ENCODE measurements at places on chromosomes 13 and 19.

GRCh38 chr13:79034341-79034740 is 371.7 kb downstream of the RBM26 start:
- DNase-seq = no peak

- DNase-seq = no peak
Measured at GRCh38 chr19:47093841-47094240, 19.7 kb downstream of the ZC3H4 start.

- DNase-seq = peak; percentile 79
Measured at GRCh38 chr19:11496391-11497163, 9.1 kb downstream of the ZNF653 start.

DNA sequence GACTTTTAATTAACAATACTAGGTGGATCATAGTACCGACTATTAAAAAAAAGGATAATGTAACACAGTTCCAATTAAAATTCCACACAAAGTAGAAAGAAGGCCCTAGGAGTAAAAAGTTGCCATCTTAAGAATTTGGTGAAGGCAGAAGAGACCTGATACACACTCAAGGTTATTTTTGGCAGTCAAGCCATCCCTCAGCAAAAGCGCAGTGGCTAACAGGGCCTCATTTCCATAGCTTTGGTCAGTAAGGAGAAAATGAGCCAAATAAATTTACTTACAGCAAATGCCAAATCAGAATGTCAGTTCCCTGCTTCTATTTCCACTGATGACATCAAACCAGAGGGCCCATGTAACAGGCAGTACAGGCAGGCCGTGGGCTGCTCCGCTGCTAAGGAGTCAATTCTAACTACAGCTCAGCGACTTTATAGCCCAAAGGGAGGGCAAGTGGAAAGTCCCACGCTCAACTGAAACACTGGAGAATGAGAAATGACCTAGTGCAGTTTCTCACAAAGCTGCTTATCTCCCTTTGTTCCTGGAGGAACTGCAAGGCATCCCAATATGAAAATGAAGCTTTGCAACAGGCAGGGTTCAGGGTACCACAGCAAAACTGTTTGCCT is 6.3 kb downstream of the ARGLU1 start:
- DNase-seq = peak; percentile 19

DNA sequence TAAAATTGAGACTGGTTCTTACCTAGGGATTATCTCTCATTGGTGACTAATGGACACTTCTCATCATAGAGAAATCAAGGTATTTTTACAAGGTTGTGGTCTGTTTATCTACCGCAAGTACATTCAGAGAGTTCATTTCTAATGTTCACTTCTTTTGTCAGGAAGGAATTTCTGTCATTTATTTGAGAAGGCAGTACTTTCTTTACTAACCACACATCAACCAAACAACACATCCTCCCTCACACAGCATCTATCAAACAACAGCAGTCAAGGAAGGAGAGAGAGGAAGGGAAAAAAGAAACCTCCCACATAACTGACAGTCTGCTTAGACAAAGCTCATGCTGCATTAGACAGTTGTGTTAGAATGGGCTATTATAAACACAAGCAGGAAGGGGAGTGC is 182.3 kb upstream of the KLF12 start:
- no peak for DNase-seq

- no peak for DNase-seq
Measured at GRCh38 chr19:3753631-3754410, 7.7 kb downstream of the APBA3 start.

DNA sequence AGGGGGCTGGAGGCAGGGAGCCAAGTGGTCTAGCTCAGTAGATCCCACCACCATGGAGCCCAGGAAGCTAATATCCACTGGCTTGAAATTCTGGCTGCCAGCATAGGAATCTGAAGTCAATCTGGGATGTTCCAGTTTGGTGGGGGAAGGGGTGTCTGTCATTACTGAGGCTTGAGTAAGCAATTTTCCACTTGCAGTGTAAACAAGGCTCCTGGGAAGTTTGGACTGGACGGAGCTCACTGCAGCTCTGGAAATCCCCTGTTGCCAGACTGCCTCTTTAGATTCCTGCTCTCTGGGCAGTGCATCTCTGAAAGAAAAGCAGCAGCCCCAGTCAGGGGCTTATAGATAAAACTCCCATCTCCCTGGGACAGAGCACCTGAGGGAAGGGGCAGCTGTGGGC is 349.2 kb upstream of the KLHL1 start:
- DNase-seq = no peak

DNA sequence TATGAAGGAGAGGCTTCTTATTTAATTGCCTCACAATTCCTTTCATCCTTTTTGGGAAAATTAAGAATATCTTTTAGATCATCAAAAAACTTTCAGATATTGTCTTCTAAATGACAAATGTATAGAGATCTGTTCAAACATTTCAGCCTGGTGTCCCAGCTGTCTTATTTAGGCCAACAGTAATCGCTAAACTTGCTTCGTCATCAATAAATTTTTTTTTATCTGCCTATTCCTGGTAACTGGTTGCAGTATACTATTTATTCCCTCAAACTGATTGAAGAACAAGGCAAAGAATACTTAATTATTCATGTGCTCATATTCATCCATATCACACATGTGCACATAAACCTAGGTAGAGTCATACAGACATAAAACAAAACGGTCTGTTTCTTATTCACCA is 5.3 kb upstream of the MYO16 start:
- no peak for DNase-seq

DNA sequence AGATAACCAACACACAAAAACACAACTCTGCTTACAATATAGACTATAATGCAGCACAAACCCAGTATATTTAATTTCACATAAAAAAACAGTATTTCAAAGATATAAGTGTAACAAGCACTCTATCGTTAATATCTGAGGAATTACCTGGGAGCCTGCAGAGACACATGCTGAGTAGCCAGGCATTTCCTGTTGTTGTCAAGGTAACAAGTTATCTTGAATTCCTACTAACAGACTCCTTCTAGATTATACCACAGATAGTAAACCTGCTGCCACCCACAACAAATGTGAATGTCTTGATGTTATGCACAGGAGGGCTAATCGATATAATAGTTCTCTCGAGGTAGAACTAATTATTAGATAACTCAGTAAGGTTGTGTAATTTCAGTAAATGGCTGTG is 826.0 kb upstream of the PRR20A start:
- no peak for DNase-seq

- DNase-seq = no peak
Measured at GRCh38 chr13:110921695-110922094, 6.8 kb upstream of the ANKRD10 start.

DNA sequence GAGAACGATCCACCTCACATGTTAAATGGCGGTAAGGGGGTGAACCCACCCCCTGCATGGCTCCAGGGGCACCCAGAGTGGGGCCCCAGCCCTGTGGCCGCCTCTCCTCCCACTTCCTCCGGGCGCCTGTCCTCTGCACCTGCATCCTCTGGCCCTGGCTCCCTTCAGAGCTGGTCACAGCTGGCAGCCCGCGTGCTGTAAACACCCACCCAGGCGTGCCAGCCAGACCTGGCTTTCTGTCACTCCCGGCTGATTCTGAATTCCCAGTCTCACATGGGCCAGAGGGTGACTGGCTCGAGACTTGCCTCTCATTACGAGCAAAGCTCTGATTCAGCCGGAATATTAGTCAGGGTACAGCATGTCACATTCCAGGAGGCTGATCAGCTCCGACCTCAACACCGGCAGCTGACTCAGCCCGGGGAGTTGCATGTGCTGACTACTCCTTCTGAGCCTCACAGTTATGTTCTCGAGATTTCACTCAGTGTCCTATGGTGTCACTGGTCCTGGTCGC is 75.1 kb downstream of the GNG7 start:
- DNase-seq = peak; percentile 68

DNA sequence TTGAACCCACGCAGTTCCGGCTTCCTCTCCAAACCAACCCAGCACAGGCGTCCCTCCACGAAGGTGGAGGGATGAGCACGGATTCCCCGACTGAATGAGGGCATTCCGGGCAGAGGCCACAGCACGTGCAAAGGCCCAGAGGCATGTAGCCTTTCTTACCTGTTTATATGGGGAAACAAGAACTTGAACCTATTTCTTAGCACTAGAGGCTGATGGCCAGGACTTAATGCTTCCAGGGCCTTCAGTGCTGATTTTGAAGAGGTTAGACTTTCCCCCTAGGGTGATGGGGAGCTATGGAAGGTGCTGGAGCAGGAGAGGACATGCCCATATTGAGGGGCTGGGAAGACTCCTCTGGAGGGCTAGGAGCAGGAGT is 2.0 kb downstream of the MAST3 start:
- DNase-seq = no peak

- no peak for DNase-seq
Measured at GRCh38 chr13:48380581-48380980, 32.3 kb downstream of the LPAR6 start.

GRCh38 chr13:87919956-87920355 is 248.8 kb downstream of the SLITRK5 start:
- DNase-seq = no peak

DNA sequence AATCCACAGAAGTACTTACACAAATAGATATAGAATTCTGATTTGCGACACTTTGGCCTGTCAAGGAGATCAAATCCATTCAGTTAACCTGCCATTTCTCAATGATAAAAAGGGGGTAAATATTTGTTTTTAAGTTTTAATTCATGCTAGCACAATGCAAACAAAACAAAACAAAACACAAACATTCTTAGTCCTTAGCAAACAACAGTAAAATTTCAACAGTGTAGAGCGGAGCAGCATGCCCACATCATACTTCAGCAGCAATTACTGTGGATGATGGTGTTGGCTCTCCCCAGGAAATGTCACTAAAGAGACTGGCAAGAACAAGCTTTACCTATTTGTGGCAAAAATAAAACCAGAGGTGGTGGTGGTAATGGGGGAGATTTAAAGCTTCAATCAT is 625.2 kb upstream of the PCDH20 start:
- DNase-seq = no peak

GRCh38 chr13:94239135-94239534 is 240.3 kb downstream of the DCT start:
- DNase-seq = peak; percentile 17

DNA sequence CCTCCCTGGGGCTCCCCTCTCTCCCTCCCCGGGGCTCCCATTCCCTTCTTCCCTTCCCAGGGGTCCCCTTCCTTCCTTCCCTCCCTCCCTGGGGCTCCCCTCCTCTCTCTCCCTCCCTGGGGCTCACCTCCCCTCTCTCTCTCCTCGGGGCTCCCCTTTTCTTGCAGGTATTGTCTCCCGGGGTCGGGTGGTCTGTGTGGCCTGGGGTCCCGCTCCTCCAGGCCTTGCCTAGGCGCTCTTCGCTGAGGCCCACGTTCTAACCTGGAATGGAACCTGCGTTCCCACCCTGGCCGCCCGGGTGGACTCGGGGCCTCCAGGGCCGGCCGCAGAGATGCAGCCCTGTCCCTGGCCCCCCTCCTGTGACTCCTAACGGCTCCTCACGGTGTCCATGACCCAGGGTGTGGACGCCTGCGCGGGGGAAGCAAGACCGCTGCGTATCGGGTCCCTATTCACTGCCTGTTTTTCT is 940 bp upstream of the DCUN1D2 start:
- peak; percentile 44 for DNase-seq

GRCh38 chr19:3007975-3008374 is 21.1 kb downstream of the TLE2 start:
- no peak for DNase-seq

DNA sequence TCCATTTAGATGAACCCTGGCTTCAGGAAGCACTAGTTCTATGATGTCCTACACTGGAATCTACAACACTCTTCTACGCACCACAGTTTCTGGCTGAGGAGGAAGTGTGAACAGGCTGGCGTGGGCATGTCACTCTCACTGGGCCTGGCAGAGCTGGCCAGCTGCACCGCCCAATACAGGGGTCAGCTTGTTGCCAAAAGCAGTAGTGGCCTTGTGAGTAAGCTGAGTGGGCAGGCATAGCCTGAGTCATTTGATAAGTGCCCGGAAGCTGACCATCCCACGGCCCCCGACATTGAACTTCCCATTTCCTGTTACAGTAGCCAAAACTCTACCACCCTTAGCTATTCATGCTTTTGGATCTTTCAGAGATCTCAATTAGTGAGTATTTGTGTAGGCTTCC is 240.9 kb upstream of the SERP2 start:
- DNase-seq = peak; percentile 16

- no peak for DNase-seq
Measured at GRCh38 chr13:113092776-113093579, 12.6 kb upstream of the F7 start.

- DNase-seq = no peak
Measured at GRCh38 chr13:66237411-66238062, 992.6 kb downstream of the PCDH9 start.

- no peak for DNase-seq
Measured at GRCh38 chr13:32191452-32191998, 123.6 kb downstream of the ZAR1L start.

DNA sequence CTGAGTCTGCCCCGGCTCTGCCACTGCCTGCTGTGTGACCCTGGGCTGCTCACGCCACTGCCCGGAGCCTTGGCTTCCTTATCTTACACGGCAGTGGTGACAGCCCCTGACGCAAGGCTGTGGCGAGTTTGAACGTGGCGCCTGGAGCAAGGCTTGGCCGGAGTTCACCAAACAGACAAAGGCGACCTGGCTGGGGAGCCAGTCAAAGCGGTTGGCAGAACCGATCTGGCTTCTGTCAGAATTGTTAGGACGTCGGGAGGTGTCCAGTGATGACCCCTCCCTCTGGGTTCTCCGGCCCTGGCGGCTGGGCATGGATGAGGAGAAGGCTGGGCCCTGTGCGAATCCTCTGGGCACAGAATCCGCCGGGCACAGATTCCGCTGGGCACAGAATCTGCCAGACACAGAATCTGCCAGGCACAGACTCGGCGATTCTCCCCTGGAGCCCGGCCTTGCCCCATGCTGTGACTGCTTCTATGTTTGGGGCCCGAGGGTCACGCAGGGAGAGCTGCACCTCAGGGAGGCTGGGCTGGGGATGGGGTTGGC is 11.7 kb upstream of the TMEM255B start:
- no peak for DNase-seq

DNA sequence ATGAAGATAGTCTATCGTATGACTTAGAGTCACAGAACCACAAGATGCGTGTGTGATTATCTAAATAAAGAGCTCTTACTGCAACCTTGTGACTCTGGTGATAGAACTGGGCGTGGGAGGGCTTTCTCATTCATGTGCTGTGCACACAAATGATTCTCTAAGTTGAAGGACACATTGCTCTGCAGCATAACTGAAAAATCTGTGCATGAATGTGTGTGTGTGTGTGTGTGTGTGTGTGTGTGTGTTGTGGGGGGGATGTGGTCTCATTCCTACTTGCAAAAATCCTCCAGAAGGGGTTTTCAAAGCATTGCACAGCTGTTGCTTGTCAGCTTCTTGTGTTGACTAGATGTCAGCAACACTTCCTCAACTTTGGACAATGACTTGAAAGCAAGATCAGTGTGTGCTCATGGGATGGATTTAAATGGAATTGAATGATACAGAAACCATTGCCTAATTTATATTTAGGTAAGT is 22.4 kb downstream of the LRCH1 start:
- no peak for DNase-seq

DNA sequence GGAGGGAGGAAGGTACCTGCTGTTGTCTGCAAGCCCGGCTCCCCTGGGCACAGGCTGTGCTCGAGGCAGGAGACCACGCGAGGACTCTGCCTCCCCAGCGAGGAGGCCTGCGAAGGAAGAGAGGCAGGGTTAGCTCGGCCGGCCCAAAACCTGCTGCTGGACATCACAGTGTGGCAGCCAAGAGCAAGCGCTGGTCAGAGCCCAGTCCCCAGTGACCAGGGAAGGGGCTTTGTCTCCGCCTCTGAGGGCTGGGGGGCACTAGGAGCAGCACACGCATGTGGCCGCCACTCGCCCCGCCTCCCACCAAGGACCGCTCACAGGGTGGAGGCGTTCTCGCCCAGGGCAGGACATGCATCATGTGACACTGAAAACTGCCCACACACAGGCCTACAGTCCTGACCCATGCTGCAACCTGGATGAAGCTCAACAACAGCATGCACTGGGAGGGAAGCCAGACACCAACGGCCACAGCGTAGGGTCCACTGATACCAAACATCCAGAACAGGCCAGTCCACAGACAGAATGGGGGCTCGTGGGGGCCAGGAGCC is 8.5 kb downstream of the MIER2 start:
- DNase-seq = no peak
